ENCODE measurements at places on chromosomes 2 and 18.
A peak's percentile ranks its signal among the peaks of the same experiment; 100 is the strongest.

DNA sequence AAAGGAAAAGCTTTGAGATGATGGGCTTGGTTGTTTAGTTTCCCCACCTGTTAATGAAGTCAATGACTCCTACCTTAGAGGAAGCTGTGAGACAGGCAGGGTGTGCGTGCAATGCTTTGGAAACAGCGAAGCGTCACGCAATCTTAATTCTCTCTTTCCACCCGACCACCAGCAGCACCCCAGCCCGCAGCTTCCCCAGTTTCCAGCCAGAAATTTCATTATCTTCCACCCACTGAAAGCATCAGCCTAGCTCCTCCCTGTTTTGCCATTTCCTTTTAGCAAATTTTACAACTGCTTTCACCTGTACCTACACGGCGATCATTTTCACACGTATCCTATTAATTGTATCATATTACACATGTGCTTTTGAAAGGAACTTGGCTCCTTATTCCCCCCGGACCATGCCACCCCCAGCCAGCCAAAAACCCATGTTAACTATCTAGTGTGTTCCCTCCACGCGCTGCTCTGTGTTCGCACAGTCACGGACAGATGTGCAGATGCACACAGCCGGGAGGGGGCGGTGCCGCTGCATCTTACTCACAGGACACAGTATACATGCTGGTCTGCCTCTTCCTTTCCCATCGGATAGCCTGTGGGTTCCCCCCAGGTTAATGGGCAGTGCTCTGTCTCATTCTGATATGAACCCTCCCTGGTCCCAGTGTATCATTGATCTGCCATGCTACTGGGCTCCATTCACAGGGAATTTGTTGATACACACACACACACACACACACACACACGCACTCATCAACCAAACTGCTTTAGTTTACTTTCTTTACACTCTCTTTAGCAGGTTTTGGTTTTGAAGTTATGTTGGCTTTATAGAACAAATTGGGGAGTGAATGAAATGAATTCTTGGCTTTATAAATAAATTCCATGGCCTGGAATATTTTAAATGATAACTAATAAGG is 22.4 kb downstream of the CYP27C1 start:
- DNase-seq = peak; percentile 71

DNA sequence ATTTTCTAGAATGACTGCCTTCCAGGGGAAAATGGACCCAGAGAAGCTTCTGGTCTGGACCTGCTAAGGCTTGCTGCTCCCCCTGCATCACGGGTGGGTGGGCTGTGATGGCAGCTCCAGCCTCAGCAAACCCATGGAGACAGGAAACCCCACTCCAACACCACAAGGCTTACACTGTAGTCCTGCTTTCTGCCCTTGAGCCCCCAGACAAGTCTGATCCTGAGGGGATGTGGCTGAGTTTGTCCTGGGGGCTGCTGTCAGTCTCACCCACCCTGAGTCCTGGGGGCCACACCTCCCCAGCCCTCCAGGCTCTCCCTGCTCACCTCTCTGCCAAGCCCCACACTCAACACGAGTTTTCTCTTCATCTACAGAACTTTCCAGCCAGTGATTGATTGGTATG is 279.4 kb downstream of the EIPR1 start:
- DNase-seq = no peak

DNA sequence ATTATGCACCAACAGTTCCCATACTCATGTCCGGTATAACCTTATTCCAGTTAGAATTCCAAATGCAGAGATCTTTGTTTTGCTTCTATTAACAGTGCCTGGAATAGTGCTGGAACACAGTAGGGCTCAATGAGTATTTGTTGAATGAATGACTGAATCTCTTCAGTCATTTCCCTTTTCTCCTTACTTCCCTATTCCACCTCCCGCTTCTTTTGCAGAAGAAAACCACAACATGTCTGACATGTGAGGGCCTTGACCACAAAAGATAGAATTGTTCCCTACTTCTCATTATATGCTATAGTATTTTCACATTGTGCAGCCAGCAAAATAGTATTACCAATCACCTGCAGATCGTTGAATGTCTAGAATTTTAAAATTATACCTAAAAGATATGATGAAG is 19.5 kb upstream of the HNRNPLL start:
- no peak for DNase-seq

DNA sequence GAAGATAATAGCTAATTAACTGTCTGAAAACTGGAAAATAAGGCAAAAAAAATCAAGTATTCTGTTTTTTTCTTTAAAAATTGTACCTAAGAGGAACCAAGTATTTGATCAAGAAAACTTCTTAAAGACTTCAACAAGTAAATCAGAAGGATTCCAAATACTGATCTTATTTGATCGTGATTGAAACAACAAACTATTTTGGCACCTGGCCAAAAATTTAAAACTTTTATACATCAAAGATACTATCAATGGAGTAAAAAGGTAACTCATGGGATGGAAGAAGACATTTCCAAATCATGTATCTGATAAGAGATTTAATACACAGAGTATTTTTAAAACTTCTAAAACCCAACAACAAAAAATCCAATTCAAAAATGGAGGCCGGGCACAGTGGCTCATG is 46.7 kb downstream of the CFAP210 start:
- no peak for DNase-seq

- no peak for DNase-seq
These were observed 137.5 kb downstream of the DYM start for GRCh38 chr18:49322765-49323490.

- peak; percentile 36 for DNase-seq
These were observed 419.9 kb downstream of the TGIF1 start for GRCh38 chr18:3869848-3870247.

DNA sequence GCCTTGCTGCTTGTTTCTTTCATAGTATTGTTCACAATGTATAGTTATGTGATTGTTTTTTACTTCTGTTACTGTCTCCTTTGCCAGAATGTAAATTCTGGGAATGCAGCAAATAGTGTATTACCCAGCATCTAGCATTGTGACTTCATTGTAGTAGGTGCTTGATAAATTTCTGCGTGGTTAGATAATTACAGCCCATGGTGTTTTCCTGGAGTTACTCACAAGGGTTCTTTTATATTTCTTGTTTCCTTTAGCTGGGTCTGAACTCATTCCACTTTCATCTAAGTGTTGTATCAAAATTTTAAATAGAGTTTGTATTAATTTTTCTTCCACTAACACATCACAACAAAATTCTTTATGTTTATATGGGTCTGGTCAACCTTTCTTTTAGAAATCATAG is 132.6 kb downstream of the MAP4K4 start:
- no peak for DNase-seq

DNA sequence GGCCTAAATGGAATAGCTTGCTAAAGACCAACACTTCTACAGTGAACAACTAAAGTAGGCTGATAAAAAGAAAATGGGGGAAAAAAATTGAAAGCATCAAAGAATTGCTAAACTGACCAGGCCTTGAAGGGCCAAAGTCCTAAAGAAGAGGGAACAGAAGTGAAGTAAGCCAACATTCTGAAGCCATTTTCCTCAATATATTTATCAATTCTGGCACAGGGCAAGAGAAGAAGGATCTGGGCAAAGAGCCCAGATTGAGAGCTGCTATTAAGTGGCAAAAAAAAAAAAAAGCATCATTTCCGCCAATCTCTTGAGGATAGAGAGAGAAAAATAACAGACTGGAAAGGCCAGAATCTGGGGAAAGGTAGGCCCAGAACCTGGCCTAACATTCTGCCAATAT is 25.7 kb downstream of the FANCL start:
- no peak for DNase-seq

All from HepG2 (cell line).